Osteoblast (primary cell): ENCODE measurements at places on chromosomes 13 and 19. TPM values are rescaled to one million over a fixed set of nuclear protein-coding genes. Genes with fewer than 3 reads are reported as not detected.

DNA sequence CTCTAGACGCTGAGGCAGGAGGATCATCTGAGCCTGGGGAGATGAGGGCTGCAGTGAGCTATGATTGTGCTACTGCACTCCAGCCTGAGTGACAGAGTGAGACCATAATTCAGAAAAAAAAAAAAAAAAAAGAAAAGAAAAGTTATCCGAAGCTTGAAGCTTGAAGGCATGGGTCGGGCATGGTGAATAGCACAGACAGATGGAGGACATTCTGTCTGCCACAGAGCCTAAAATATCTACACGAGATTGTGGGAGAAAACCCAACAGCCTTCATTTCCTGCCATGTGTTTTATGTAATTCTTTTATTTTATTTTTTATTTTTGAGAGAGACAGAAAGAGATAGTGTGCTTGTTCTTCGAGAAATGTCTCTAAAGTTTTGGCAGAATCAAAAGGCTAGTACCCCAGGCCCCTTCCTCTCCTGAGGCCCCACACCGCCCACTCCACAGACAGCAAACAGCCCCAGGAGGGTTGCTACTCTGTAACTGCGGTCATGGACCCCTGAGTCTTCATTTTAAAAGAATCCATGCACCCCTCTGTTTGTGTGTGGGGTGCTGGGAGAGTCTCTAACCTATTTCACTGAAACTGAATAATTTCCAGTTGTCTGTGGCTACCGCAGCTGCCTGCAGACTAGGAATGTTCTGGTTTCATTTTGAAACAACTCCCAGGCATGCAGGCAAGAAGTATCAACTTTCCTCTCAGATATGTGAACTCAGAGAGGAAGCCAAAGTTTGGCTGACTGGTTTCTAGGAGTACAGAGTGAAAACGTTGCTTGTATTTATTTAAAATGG, 38.4 kb upstream of the RCBTB2 start:
- H3K27me3 ChIP-seq, result no peaks in the 10 kb centered on the region
- H3K4me3 ChIP-seq, result peak overlapping the region; percentile 65
- H3K4me1 ChIP-seq, result peaks cover 25% of the 10 kb centered on the region
- peak; percentile 58 for DNase-seq

- DNase-seq, result peak; percentile 71
- no peak overlapping the region for H3K27ac ChIP-seq
- no peaks in the 10 kb centered on the region for H3K4me1 ChIP-seq
- no peak overlapping the region for H3K4me3 ChIP-seq
- no peaks in the 10 kb centered on the region for H3K27me3 ChIP-seq
These were observed 59.8 kb upstream of the TPM4 start for GRCh38 chr19:16016226-16017137.

DNA sequence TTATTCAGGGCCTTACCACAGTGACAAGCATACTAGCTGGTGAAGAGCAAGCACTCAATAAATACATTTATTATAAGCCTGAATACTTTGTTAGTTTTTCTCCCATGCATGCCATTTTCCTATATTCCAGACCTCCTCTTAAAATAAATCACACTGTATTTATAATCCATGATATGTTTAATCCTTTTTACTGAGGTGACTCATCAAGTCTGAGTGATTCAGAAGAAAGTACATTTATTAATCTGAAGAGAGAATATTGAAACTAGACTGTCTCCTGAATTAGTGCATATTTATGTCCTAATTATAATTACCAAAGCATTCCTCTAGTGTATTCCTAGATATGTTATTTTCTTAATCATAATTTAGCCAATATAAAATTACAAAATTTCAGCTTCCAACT, 323.3 kb downstream of the NALCN start:
- no peak for DNase-seq
- no peaks in the 10 kb centered on the region for H3K36me3 ChIP-seq
- H3K27me3 ChIP-seq, result no peaks in the 10 kb centered on the region
- no peak overlapping the region for H3K27ac ChIP-seq
- no peaks in the 10 kb centered on the region for H3K4me1 ChIP-seq
- H3K4me3 ChIP-seq, result no peak overlapping the region

The MBNL2 gene
- 66.0 and 69.8 TPM in 2 replicates for total RNA-seq

DNA sequence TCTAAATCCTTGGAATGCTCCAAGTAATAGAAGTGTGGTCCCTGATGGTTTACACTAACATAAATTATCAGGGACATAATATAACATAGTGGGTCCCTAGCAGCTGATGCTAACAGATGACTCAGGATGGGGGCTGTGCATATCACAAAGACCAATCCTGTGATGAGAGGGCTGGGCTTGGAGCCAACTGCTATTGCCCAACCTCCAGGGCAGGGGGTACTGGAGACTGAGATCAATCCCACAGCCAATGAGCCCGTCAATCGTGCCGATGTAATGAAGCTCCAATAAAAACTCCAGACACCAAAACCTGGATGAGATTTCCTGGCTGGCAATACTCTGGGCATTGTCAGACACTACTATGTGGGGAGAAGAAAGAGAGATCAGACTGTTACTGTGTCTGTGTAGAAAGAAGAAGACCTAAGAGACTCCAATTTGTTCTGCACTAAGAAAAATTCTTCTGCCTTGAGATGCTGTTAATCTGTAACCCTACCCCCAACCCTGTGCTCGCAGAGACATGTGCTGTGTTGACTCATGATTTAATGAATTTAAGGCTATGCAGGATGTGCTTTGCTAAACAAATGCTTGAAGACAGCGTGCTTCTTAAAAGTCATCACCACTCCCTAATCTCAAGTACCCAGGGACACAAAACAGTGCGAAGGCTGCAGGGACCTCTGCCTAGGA, 33.4 kb downstream of the ABCC4 start:
- H3K27me3 ChIP-seq, result no peaks in the 10 kb centered on the region
- H3K4me1 ChIP-seq, result peaks cover 45% of the 10 kb centered on the region
- H3K4me3 ChIP-seq, result no peak overlapping the region
- peak overlapping the region; percentile 71 for H3K27ac ChIP-seq
- DNase-seq, result peak; percentile 23
